Globus pallidus (tissue), 1 donor: ENCODE measurements at places on chromosomes 7 and 10.

- DNase-seq = no peak
These were observed 17.1 kb downstream of the COL13A1 start for GRCh38 chr10:69818676-69819239.

- no peak for DNase-seq
These were observed 24.4 kb downstream of the TACC2 start for GRCh38 chr10:122013311-122013780.

DNA sequence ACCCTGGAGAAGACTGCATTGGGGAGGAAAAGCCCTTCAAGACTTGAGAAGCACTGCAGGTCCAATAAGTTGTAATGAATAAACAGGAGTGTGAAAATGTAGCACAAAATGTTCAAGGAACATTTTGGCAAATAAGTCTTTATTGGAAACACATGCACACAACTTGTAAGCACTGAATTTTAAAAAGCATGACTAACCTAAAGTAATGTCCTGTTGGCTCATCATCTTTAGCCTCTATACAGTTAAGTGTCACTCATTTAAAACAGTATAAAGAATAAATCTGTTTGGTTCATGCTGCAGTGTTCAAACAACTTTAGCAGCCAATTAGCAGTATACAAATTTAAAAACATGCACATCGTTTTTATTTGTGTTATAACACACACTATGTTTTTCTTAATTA is 108.6 kb downstream of the CDK6 start:
- DNase-seq = no peak

DNA sequence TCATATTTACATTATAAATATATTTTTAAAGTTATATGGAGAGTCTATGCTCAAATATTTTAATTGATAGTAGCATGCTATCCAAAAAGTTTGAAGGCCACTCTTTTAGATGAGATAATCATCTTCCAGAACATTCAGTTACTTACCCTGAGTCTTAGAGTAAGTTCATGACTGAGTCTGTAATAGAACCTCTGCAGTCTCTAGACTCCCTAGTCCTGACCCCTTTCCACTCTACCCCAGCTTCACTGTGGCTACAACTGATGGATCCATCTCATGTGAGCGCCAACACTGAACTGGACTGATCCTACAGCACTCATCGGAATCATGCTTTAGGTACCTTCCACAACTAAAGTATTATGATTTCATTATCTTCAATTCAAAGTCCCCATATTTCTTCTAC is 10.1 kb downstream of the HACD1 start:
- no peak for DNase-seq

DNA sequence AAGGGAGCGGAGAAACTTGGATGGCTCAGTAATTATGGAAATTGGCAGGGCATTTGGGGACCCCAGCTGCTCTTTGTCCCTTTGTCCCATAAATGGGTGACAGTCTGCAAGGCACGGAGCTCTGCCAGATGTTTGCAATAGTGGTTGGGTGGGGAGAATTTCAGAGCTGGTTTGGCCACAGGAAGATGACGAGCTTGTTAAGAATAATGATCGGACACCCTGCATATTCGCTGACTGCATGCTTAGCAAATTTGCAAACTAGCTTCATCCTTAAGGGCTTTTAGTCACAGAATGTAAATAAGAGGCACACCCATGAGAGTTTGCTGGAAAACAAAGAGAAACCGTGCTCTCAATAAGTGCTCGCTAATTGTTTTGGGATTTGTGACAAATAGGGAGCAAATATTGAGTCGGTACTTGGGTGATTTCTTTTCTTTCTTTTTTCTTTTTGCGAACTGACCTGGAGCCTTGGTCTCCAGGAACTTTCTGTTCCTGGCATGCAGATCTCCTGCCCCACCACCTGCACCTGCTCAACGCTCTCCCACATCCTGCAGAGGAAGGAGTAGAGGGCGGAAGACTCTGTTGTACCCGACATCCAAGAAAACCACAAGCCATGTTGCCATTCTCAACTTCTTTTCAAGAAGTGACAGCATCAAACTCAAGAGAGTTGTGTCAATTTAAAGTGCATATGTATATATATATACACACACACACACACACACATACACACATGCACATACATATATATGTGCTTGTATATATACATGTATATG is 238.9 kb downstream of the CAMK1D start:
- no peak for DNase-seq

- DNase-seq = no peak
These were observed 21.9 kb downstream of the THNSL1 start for GRCh38 chr10:25038325-25038724.

GRCh38 chr7:69946901-69947300 is 348.6 kb downstream of the AUTS2 start:
- no peak for DNase-seq

DNA sequence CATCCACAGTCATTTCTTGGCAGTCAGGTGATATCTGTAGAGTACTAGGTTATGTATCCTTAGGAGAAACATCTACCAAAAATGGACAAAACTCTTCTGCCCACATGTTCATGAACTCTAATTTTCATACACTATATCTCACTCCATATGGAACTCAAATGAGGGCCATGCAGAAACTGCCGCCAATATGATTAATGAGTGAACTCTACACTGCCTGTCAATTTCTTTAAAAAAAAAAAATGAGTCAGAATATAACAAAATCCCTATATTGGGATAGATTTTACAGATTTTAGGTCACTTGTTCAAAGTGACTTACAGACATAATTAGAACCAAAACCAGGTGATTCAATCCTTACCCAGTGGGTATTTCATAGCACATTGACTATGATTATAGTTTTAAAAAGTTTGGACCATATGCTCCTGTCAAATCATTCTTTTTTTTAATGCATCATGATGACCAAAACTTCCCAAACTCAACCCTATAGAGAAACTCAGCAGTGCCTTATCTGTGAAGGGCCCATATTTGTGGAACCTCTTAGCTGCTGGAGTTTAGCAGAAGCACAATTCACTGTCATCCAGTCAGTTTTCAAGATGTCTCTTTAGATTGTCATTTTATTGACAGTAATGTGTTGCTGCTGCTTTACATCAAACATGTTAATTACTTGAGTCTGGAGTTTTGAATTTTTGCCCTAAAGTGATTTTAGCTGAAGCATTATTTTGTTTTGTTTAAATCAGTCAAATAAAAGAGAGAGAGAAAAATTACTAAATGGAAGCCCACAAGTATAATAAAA is 11.1 kb downstream of the LRRN3 start:
- DNase-seq = no peak
